Activated T-cell treated with anti-CD3 and anti-CD28 coated beads for 4 hours (primary cell): ENCODE measurements at places on chromosomes 12 and 14.

- DNase-seq: no peak
Observed at GRCh38 chr12:49365542-49365941, 1.7 kb upstream of the SPATS2 start.

GRCh38 chr12:32139064-32139421, 32.4 kb downstream of the BICD1 start:
- no peak for DNase-seq

- DNase-seq: no peak
Observed at GRCh38 chr12:47207829-47208248, 128.1 kb upstream of the AMIGO2 start.

GRCh38 chr12:6224550-6224949, 24.4 kb downstream of the CD9 start:
- DNase-seq: no peak

- DNase-seq: no peak
Observed at GRCh38 chr12:126554625-126555024, 1489.4 kb downstream of the AACS start.

GRCh38 chr14:77372304-77372841, 4.5 kb downstream of the TMED8 start:
- DNase-seq: no peak

DNA sequence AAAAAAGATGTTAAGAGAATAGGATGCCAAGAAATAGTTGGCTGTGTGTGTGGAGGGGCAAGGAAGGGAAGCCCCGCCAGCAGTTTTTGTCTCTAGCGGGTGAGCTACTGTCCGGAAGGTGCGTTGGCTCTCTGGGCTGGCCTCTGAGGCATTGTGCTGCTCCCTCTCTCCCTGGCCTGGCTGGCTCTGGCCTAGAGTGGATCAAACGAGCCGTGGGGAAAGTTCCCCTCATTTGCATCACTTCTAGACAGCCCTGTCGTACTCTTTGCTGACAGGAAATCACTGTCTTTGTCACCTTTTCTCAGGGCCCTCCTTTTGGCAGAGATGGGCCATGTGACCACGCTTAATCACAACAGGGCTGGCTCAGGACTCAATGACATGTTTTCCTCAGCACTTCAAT, 236.1 kb upstream of the NPAS3 start:
- no peak for DNase-seq

- DNase-seq: no peak
Observed at GRCh38 chr12:98814254-98814653, 169.2 kb downstream of the APAF1 start.

DNA sequence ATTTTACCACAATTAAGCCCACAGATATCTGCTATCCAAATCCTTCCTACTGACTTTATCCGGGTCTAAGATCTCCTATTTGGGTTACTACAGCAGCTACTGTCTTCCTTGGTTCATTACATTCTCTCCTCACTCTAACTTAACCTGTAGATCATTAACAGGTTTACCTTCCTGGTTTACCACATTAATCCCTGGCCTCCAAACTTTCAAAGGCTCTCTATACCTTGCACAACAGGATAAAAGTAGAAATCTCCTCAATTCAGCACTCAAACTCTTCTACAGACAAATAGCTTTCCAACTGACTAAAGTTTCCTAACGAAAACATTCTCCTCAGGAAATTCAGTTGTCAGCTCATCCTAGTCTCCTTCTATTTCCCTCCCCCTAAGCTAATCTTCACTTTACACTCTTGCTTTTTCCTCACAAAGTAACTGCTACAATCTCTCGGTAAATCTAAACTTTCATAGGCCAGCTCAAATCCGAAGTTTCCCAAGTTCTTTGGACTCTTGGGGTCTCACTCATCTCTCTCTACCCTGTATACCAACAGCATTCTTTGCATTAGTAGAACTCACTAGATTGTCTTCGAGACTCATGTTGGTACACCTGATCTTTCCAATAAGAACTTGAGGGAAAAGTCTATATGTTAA, 2.7 kb downstream of the BTBD7 start:
- no peak for DNase-seq

- no peak for DNase-seq
Observed at GRCh38 chr12:28795311-28795710, 353.8 kb upstream of the FAR2 start.

DNA sequence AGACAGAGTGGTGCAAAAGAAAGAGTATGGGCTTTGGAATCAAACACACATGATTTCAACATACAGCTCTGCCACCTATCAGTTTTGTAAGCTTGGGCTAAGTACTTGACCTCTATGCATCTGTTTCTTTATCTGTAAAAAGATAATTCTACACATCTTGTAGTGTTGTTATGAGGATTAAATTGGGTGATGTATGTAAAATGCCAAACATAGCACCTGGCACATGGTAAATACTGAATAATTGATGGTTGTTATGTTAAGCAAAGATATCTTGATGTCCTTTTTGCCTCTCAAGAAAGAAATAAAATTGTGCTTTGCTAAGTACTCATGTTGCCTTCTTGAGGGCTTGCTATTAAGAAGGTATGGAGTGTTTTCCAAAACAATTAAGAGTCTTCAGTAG, 2.3 kb upstream of the CSRP2 start:
- no peak for DNase-seq

- no peak for DNase-seq
Observed at GRCh38 chr12:120651821-120652220, 11.4 kb downstream of the CABP1 start.

GRCh38 chr14:100842799-100843198, 16.9 kb downstream of the MEG3 start:
- DNase-seq: no peak

GRCh38 chr14:86057018-86057667, 527.2 kb downstream of the FLRT2 start:
- no peak for DNase-seq

DNA sequence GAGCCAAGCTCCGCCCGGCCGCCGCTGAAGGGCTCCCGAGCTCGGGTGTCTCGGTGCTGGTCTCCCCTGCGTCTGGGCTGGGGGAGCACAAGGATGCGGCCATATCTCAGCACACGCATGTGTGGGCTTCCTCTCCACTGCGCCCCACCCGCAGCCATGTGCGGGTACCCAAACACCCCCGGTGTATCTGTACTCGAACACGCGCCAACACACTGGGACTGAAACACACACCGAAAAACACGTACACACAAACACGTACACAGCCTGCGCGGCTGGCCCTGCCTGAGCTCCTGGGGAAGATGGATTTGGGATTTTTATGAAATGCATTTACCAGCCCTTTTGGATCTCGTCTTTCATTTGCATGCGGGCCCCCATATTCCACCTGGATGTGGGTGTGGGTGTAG, 897 bp upstream of the TBX3 start:
- DNase-seq: no peak
